Substantia nigra (tissue), 51 donors: ENCODE measurements at places on chromosomes 7 and 10.

DNA sequence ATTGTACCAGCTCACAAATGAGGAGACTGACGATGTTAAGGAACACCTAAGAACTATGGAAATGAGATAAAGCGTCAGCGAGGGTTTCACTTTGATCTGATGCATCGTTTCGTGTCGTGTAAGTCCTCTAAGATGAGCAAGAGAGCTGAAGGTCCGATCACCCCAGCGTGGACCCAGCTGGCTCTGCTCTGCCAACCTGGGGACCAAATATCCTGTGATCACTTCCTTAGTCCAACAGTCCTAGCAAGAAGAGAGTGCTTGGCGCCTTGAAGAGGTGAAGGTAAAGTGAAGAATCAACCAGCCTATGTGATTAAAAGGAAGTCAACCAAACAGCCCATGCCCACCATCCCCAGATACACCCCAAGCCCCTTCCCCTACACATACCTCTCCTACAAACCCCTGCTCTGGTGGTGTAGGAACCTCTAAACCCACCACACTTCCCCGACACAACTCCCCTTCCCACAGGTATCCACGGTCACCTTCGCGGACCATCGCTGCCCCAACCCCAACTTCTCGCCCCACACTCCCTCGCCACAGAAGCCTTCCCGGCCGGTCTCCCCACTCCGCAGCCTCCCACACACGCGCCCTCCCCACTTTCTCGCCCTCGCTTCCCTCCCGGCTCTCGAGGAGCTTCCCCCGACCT is 722 bp downstream of the UPF2 start:
- no peak for DNase-seq

- no peak for DNase-seq
Measured at GRCh38 chr10:126101736-126102135, 205.4 kb downstream of the FANK1 start.

GRCh38 chr7:561631-562373 is 42.2 kb upstream of the PDGFA start:
- no peak for DNase-seq

DNA sequence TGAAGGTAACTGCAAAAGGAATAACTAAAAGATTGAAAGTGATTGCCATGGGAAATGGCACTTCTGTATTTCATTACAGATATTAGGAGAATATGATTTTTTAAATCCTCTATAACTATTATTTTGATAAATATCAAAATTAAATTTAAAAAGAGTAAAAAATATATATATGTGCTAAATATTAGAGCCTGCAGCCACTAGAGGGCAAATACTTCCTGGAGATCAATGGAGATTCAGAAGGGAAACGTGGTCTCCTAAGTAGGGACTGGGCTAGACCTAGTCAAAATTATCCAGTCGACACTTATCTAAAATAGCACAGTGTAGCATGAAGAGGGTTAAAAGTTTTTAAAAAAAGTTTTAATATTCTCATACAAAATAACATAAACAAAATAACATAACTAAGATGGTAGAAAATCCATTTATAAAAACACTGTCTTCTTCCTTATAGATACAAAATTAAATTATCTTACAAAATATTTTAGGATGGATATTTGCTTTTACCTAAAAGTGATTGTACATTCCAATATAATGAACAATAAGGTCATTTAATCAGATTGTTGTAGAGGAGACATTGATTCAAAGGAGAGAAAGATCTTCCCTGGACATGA is 434.3 kb downstream of the MDFIC start:
- DNase-seq: no peak

GRCh38 chr10:112842832-112843360 is 107.2 kb upstream of the TCF7L2 start:
- no peak for DNase-seq

DNA sequence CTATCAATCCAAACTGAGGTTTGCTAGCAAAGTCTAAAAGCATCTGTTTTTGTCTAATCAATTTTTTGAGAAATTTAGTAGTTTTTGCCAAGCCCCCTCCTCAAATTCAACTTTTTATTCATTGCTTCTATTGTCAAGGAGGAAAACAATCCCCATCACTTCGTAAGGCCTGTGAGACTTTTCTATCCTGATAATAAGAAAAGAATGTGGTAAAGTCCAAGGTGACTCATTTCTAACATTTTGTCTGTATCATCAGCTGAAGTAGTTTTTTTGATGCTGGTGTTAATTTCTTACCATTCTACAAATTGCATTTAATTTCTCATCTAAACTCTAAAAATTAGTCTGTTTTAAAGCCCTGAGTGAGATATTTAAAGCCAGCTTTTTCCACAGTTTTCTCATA is 11.7 kb downstream of the ANK3 start:
- no peak for DNase-seq

DNA sequence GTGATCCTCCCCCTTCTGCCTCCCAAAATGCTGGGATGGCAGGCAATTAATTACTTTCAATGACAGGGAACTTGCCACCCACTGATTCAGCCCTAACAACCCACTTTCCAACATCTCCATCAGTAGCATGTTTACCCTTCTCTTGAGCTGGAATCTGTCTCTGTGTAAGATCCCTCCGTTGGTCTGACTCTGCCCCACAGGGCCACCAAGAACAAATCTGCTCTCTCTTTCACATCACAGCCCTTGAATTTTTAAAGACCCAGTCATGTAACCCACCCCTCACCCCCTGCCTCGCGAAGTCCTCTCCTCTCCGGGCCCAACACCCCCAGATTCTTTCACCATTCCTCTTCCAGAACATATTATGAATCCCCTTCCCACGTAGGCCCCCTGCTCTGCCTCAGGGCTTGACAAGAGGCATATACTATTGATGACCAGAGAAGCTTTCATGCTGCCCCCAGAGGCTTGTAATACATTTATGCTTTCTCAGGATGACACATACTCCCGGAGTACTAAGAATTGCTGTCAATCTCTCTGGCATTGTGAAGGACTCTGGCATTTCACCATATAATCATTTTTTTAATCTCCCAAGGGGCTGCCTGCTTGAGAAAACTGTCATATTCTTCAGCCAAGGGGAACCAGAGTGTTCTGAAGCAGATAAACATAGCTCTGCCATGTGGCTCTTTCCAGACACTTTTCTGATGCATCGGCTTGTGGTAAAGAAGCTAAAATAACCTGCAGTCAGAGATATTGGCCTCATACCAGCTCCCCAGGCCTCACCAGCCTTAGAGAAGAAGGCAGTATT is 179.2 kb upstream of the AUTS2 start:
- no peak for DNase-seq

DNA sequence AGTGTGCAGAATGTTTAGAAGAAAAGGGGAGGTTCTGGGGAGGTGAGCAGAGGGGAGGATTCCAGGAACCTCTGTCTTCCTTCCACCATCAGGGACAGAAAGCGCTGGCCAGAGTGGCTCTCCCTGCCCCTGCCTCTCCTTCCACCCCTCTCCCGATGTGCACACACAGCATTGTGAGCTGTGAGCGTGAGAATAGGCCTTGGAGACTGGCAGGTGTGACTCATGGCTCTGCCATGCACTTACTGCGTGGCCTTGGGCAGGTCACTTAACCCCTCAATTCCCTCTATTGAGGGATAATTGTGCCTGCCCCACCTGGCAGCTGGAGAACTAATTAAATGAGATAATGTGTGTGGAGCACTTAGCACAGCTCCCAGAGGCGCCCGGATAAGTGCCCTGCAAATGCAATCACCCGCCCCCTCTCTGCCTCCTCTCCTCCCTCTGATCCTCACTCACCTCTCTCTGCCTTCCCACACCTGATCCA is 115.4 kb downstream of the ZMIZ1 start:
- DNase-seq: no peak

DNA sequence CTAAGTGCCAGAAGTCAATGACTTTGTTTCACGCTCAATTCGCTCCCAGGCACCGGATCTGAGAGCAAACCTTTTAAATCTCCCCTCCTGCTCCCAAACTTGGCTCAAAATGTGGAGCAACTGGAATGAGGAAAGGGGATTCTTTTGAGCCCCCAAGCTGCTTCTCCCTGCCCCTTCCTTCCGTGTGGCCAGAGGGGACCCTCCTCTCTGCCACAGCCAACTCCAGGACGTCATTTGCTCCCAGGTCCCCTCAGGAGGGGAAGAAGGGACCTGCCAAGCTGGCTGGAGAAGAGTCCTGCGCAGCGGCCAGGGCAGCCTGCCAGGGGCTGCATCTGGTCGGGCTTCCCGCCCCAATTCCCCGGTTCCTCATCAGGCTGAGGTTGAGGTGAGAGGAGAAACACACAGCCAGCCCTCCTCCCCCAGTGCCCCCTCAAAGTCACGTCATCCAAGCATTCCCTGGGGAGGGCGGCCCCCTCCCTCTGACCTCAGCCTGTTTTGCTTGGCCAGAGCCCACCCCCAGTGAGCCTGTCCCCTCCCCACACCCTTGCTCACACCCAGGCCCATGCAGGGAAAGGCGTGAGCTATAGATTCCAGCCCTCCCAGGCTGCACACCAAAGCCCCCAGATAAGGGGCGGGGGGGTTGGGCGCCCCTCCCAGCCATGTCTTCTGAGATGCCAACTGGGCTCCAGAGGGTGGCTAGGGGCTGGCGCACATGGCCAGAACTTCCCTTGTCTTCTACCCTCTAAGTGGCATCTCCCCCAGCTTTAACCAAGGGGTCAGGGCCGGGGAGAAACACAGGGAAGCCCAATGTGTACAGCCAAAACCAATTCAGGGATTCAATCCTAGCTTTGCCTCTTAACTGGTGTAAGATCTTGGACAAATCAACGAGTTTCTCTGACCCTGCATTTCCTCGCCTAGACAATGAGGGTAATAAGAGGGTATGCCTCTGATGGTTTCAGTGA is 35.0 kb downstream of the SH3PXD2A start:
- no peak for DNase-seq

GRCh38 chr7:135950429-135950828 is 26.7 kb downstream of the MTPN start:
- no peak for DNase-seq

DNA sequence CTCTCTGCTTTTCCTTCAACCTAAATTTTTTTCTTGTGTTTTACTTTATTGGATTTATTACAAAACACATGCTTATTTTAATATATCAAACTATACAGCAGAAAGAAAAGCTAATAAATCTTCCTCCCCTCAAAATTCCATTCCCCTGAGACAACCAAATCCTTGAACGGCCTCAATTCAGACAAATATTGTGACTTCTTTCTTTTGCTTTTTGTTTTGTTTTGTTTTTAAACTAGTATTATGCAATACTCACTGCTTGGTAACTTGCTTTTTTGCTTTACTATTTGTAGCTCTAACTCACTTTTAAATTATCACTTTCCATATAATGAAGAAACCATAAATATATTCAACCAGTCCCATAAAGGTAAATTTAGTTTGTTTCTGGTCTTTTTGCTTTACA is 59.4 kb upstream of the CDK1 start:
- DNase-seq: no peak

DNA sequence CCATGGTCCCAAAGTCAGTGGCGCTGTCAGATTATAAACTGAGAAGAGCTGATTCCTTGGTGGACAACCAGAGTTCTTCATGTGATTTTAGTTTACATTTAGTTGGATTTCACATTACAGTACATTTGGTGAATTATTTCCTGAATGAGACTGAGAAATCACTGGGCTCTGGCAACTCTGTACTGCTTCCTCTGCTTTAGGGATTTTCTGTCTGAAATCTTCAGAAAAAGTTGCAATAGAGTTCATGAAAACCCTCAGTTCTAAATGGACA is 242.6 kb downstream of the BICC1 start:
- DNase-seq: no peak
